NCI-H226 (cell line): ENCODE measurements at places on chromosomes 3 and 15.

DNA sequence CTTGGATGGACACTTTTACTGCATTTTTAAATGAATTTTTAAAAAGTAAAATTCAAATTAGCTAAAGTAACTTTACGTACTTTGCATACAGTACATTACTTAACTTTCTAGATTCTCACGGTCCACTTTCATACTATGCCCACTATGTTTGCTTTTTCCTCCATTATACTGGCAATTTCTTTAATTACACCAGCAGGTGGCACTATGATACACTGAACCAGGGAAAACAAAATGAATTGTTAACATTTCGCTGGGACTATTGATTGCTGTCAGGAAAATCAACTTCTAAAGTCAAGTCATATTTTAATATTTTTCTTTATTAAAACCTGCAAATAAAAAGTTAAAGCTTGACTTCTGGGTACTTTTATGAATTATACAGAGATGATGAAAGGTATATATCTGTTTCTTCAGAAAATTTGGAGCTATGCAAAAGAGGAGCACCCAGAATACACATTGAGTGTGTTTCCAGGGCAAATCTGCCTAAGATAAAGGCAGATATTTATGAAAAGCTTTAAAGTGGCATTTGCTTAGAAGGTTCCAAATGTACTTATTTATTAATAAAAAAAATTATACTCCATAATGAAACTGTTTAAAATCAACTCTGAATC is 21.8 kb upstream of the POU1F1 start:
- no peak for DNase-seq

- no peak for DNase-seq
Observed at GRCh38 chr3:195032106-195032759, 238.7 kb downstream of the XXYLT1 start.

DNA sequence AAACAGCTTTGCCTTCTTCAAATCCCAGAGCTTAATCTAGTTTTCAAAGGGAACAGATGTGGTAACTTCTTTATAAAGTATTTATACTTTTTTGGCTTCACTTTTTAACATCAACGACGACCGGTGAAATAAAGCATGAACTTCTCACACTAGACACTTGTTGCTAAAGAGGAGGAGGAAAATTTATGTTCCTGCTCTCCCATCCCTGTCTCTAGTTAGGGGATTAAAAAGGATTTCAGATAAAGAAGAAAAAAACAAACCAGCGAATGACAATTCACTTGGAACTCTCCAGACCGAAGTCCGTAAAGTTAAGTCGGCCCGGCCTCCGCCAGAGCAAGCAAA is 672 bp downstream of the NEDD4 start:
- no peak for DNase-seq

- no peak for DNase-seq
Observed at GRCh38 chr3:136105044-136105443, 91.1 kb downstream of the MSL2 start.

- no peak for DNase-seq
Observed at GRCh38 chr15:67023517-67024313, 41.7 kb upstream of the SMAD3 start.

- no peak for DNase-seq
Observed at GRCh38 chr3:61790411-61790810, 229.0 kb downstream of the PTPRG start.

- DNase-seq = no peak
Observed at GRCh38 chr15:70099967-70100473, 2.3 kb upstream of the TLE3 start.
